Nephron progenitor cell (in vitro differentiated cells): ENCODE measurements at places on chromosomes 7 and 10.

- no peak for DNase-seq
Measured at GRCh38 chr7:108030516-108030915, 27.6 kb upstream of the LAMB1 start.

- DNase-seq = no peak
Measured at GRCh38 chr10:25130906-25131305, 43.9 kb upstream of the GPR158 start.

DNA sequence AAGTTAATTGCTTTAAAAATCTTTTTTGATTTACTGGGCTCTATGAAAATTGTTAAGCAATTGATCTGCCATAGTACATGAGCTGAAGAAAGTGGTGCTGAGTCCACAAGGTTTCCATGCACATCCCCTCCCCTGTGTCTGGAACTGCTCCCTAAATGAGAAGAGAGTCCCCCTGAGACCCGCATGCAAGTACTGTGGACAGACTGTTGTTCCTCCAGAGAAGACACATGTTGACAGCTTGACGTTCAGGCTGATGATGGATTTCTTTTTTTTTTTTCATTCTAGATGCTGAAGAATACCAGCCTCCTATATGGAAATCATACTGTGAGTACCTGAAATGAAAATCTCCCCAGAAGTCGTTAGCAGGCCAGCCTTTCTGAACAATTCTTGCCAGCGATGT is 159.8 kb downstream of the CHN2 start:
- no peak for DNase-seq

DNA sequence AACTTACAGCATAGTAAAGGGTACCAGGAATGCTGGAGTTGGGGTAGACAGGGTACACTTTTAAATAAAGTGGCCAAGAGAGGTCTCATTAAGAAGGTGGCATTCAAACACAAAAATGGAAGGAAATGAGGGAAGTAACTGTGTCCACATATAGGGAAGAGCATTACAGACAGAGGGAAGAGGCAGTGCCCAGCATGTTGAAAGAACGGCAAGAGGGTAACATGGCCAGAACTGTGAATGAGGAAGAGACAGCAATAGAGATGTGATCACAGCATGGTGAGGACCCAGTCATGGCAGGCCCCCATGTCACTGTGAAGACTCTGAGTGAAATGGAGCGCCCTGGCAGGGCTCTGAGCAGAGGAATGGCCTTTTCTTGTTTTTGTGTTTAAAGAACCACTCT is 35.1 kb upstream of the ZNRF2 start:
- DNase-seq = no peak

DNA sequence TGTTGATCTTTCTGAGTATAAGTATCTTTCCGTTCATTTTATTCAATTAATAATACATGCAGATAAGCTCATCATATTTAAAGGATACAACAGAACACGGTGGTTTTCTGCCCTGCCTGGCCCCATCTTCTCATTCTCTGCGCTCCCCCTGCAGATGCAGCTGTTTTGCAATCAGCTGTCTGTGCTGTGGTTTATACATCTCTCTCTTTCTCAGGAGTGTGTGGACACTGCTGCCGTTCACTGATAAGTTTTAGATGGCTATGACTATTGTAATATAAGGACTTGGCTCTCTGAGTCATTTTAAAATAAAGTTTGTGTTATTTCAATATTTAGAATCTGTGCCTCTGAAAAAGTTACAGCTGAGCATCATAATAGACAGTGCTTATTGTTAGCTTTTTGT is 54.5 kb downstream of the CUL1 start:
- no peak for DNase-seq

DNA sequence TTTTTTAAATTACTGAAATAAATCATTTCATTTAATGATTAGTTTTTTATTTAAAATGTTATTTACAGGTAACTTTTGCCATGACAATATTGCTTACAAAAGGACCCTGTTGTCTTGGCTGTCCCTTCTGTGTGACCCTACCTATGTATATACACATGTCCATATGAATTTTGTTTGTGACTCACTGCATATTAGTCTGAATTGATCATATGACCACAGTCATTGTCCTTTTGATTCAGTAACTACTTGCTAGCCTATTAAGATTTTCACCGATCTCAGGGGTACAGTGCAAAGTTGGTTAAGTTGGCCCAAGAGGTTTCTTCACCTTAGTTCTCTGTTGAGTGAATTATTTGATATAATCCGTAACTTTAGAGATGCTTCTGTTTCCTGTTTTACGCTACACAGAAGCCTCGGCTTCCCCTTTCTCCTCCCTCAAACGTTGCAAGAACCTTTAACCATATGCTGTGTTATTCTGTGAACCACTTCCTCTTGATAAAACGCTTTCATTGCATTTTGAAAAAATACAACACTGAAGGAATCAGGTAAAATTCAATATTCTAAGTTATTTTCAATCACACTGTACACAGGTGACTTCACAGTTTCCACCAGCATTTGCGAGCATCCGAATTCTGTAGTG is 43.9 kb downstream of the APBB1IP start:
- DNase-seq = no peak

GRCh38 chr10:52335665-52336064 is 21.6 kb downstream of the DKK1 start:
- no peak for DNase-seq

GRCh38 chr10:25978771-25979170 is 44.7 kb downstream of the MYO3A start:
- no peak for DNase-seq

GRCh38 chr10:113148071-113148825 is 198.2 kb downstream of the TCF7L2 start:
- DNase-seq = no peak

DNA sequence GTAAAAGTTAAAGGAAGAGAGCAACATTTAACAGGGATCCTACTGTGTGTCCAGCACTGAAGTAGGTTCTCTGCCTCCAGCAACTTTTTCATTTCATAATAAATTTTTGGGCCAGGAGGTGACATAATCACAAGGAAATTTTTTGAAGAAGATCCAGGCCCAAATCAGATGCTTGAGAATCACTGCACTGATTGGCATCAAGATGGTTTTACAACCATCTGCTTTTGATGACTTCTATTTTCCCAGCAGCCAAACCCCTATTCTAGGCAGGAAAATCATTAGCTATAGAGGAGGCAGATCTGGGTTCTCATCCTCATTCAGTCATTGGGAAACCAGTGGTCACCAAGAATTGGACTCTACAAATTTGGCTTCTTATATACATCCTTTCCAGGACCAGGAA is 79.0 kb downstream of the ARL4A start:
- DNase-seq = no peak

DNA sequence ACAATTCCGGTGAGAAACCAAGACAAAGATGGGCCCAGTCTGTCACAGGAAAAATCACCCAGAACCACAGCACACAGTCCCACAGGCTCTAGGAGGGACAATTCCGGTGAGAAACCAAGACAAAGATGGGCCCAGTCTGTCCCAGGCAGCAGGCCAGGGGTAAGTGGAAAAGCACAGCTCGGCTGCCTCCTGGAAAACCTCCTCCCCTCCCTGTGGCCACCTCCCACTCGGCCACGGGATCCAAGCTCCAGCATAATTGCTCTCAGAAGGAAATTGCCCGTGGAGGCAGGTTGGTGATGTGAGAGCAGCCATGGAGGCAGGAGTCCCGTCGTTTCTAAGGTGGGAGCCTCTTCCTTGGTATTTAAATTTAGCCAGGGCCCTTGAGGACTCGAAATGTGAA is 95.7 kb downstream of the PLXNA4 start:
- DNase-seq = no peak

- DNase-seq = no peak
Measured at GRCh38 chr10:67119651-67120050, 193.8 kb downstream of the LRRTM3 start.
